ENCODE measurements at places on chromosomes 4 and X.

DNA sequence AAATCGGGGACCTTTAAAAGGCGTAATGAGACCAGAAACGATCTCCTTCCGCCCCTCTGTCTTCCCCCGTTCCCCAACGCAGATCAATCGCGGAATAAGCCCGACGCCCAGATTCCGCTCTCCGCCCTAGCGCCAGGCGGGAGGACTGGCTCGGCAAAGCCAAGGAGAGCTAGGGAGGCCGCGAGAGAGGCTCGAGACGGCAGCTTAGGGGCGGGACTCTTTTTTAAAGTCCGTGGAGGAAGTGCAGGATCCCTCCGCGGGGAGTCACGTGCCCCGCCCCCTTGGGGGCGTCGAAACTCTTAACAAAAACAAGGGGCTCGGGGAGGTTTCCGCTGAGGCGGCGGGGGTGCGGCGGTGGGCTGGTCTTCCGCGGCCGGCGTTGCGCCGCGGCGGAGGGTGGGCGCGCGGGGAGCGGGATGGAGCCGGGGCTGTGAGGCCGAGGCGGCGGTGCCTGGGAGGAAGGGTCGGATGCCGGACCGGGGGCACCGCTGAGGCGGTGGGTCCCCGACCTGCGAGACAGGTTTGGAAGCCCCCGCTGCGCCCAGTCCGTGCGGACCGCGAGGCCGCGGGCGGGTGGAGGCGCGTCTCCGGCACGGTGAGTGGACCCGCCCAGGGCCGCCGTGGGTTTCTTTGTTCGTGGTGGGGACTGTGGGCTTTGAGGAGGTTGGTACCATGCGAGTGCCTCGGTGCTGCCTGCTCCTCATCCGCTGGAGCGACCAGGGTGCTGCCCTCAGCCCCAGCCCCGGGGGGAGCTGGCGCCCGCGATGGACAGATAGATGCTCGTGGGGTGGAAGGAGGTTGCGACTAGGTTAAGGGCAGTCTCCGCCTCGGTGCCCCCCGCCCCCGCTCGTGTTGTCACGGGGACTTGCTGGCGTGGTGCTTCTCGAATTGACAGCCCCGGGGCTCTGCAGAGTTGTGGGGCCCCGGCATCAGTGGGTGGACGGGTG lies at the start of gene CCNG2:
Gene CCNG2 (plus strand): TSS at position 296 of the 947 bp plus-strand sequence. CDS start 1,326 bp downstream, outside the sequence.
- DNase-seq = peak; percentile 78

- no peak for DNase-seq
Measured at GRCh38 chrX:41863343-41864203, 59.8 kb downstream of the CASK start.

- DNase-seq = no peak
Measured at GRCh38 chr4:98566361-98567008, 91.9 kb downstream of the TSPAN5 start.

GRCh38 chrX:13688384-13688957 lies 457 bp upstream of the RAB9A start:
- DNase-seq = no peak
